ENCODE measurements at places on chromosomes 7 and 10.

- no peak for DNase-seq
Observed at GRCh38 chr7:35848725-35849124, 47.9 kb downstream of the SEPTIN7 start.

GRCh38 chr10:62761115-62761514 is 43.4 kb upstream of the ADO start:
- no peak for DNase-seq

- no peak for DNase-seq
Observed at GRCh38 chr10:132381741-132382140, 15.3 kb upstream of the PWWP2B start.

DNA sequence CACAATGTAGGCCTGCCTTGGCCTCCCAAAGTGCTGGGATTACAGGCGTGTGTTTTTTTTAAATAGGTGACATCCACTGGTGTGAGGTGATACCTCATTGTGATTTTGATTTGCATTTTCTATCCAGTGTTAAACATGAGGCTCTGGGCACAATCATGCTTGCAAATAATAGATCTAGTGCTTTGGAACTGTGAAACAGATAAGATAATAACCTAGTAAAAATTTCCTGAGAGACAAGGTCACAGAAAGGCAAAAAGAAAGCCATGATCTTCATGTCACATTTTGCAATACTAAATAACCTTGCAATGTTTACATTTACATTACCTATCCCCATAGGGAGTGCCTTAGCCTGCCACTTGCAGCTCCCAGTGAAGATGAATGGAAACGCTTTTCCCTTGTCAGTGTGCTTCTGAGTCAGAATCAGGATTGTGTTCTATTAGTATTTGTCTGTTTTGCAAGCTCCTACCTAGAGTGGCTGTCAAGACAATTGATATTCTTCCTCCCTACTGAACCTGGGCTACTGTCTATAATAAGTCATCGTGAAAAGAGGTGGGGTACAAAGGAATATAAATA is 256.5 kb downstream of the PHTF2 start:
- no peak for DNase-seq

DNA sequence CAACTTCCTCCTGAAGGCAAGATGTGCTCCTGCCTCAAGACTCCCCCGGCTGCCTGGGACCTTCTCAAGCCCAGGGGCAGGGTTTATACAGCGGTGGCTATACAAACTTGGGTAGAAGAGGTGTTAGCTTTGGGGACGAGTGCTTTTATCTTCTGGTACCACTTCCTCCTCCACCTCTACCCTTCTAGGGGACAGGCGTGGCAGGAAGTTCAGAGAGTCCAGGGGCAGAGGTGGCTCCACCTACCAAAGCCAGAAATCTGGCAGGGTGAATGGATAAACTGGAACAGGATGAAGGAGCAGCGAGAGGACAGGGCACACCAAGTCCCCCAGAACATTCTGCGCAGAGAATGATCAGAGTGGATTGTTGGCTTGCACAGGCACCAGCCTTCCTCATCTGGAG is 24.0 kb upstream of the TM9SF3 start:
- DNase-seq = no peak
